ENCODE measurements at places on chromosomes 5 and 9.

GRCh38 chr5:26681861-26682260, 356.5 kb downstream of the CDH9 start:
- DNase-seq = no peak

GRCh38 chr9:20569525-20569924, 52.8 kb downstream of the MLLT3 start:
- no peak for DNase-seq

DNA sequence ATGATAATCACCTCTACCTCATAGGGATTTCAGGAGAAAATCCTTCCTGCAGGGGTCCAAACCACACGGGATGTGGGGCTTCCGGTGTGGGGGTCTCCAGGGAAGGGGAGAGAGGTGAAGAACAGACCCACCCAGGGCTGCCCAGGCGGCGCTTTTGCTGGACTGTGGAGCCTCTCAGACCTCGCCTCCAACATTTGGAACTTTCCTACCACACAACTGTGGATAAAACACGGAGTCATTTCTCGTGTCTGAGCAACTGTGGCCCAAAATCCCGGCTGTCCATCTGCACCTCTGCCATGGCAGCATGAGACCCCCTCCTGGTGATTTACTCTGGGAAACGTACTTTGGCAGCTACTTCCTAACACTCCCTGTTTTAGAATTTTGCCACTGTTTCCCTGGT, 307.8 kb upstream of the IRX4 start:
- no peak for DNase-seq

- no peak for DNase-seq
Observed at GRCh38 chr5:5327126-5327525, 95.4 kb upstream of the ICE1 start.

- no peak for DNase-seq
Observed at GRCh38 chr5:104146652-104147051, 584.1 kb upstream of the NUDT12 start.

Data from fibroblast of lung (primary cell).